Uterus (tissue), 4 donors: ENCODE measurements at places on chromosomes 5 and 9.
A peak's percentile ranks its signal among the peaks of the same experiment; 100 is the strongest.

GRCh38 chr5:124519396-124519795, 227.0 kb downstream of the ZNF608 start:
- DNase-seq, result peak; percentile 63

DNA sequence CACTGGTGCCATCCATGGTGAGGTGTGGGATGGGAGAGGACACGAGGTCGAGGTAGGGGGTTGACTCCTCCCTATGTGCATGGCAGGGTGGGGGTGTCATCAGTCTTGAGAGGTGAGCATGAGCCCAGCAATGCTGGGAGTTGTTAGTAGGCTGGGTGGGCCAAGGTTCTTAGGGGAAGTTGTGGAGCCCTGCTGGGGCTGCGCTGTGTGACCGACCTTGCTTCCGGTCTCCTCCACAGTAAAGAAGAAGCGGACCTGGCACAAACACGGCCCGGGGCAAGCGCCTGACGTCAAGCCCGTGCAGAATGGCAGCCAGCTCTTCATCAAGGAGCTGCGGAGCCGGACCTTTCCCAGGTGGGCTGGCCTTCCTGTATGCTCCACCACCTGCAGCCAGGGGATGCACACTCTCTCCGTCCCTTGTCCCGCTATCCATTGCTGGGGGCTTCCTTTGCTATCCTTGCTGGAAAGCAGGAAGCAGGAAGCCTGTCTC, 59.8 kb downstream of the PHF2 start:
- DNase-seq, result no peak

- DNase-seq, result no peak
Measured at GRCh38 chr5:21680196-21680595, 1172.9 kb downstream of the CDH12 start.

DNA sequence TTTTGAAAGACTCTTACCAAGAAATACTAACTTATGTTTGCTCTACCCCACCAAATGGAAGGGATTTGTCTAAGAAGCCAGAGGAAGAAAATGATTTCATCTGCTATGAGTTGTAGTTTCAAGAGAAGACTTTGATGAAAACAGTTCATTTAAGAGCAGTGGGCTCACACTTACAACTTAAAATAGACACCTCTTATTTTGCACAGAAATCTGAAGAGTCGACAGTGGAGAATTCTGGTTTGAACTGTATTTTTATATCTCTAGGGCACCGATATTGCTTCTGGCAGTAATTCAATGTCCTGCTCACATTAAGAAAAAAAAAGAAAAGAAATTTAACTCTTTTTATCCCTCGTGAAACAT, 1.9 kb upstream of the DAB2 start:
- no peak for DNase-seq

DNA sequence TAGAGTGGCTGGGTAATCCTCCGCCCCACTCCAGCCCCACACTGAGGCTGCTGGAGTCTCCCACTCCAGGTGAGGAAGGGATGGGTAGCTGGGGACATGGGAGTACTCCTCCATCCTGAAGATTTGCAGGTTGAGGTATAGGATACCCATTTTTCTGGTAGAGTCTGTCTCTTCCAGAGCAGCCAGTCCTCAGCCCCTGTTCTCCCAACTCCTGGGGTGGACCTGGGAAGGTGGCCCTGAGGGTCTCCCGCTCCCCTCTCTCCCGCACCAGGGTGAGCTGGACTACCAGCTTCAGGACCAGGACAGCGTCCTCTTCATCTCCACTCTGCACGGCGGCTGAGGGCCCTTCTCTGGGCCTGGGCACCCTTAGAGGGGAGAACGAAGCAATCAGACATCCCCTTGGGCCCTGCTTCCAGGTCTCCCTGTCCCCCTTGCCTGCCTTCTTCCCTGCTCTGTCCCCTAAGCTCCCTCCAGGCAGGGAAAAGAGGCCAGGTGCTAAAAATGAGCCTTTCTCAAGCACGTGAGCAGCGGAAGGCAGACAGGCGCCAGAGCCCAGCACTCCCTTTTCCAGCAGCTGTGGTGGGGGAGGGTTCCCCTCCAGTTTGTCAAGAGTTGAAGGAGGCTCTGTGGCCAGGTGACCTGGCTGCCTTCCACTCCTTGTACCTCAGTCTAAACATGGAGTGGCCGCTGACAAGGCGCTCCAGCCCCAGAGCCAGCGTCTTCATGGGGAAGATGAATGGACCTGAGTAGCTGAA, 18.4 kb downstream of the URM1 start:
- DNase-seq, result no peak

- DNase-seq, result no peak
Measured at GRCh38 chr9:93204470-93205043, 20.6 kb downstream of the WNK2 start.

DNA sequence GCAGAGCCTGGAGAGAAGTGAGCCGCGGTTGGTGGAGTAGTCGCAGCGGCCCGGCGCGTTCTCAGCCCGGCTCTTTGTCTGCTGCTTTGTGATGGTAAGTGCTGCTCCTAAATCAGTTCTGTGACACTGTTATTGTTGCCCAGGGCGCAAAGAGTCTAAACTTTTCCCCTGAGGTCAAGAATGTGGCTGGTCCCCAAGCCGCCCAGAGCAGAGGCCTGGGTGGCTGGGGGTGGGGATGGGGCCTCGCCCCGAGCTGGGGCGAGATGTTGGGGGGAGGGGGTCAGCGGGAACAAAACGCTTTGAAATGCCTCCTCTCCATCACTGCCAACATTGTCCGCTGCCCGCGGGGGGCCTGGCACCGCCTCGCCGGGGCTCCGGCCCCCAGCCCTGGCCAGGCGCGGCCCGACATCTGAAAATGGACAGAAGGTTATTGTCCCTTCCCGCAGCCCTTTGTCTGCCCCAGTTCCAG, 11.7 kb upstream of the CERCAM start:
- no peak for DNase-seq

GRCh38 chr9:20442461-20443319, 179.6 kb downstream of the MLLT3 start:
- DNase-seq, result no peak

DNA sequence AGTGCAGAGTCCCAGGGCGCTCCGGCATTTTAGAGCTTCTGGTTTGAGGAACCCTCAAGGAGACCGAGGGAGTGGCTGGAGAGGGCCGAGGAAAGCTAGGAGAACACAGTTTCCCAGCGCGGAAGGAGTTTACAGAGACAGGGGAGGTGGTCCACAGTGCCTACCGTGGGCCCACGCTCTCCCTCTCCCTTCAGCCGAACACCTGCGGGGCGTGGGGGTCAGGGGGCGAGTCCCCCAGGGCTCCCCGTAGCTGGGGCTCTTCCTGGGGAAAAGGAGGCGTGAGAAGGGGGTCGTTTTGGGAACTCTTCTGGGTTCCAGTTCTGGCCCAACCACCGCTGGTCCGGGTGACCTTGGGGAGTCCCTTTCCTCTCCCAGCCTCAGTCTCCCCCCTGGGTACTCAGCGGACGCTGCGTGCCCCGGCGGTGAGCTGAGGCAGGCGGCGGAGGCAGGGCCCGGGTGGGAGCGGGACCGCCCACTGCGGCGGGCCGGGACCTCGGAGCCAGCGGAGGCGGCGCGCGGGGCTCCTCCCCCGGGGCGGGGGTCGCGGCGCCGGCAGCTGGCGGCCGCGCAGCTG, 368 bp upstream of the FRMPD1 start:
- DNase-seq, result no peak

GRCh38 chr9:135502873-135503321, 2.4 kb downstream of the MRPS2 start:
- DNase-seq, result no peak

DNA sequence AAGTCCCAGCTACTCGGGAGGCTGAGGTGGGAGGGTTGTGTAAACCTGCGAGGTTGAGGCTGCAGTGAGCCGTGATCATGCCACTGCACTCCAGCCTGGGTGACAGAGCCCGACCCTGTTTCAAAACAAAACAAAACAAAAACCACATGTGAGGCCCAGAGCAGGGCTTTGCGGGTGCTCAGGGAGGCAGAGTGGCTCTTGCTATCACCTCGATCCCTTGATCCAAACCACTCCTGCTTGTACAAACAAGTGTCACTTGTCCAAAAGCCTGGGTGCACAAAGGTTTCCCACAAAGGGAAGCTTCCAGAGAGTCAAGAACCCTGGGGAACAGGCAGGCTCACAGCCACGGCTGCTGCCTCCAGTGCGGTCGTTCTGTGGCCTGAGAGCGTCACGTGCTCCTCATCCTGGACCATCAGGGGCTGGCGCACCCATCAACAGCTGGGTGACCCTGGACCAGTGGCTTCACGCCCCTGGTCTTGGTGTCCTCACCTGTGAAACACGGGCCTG, 162.7 kb downstream of the C9orf50 start:
- peak; percentile 47 for DNase-seq

- no peak for DNase-seq
Measured at GRCh38 chr5:83414601-83415000, 56.9 kb upstream of the VCAN start.

GRCh38 chr5:56475689-56476486, 242.8 kb upstream of the ANKRD55 start:
- no peak for DNase-seq

- no peak for DNase-seq
Measured at GRCh38 chr5:73005886-73006285, 50.0 kb downstream of the FCHO2 start.

GRCh38 chr5:126455728-126456127, 32.5 kb downstream of the GRAMD2B start:
- DNase-seq, result no peak

DNA sequence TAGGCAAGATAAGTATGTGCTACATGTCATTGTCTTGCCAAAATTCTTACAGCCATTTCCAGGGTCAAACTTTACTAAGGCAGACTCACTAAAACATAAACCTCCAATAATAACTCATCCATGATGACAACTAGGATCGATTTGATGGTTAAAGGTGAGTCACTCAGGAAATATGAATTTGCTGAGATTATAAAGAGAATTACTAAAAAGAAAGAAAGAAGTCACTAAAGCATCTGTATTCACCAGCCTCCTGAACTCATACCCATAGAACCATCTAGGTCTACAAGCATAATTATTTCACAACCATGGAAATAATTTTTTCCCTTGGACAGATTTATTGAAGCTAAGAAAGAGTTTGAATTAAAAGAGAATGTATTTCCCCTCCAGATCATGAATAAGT, 258.6 kb downstream of the TLE1 start:
- no peak for DNase-seq

GRCh38 chr5:175685701-175686350, 28.0 kb downstream of the HRH2 start:
- DNase-seq, result no peak

DNA sequence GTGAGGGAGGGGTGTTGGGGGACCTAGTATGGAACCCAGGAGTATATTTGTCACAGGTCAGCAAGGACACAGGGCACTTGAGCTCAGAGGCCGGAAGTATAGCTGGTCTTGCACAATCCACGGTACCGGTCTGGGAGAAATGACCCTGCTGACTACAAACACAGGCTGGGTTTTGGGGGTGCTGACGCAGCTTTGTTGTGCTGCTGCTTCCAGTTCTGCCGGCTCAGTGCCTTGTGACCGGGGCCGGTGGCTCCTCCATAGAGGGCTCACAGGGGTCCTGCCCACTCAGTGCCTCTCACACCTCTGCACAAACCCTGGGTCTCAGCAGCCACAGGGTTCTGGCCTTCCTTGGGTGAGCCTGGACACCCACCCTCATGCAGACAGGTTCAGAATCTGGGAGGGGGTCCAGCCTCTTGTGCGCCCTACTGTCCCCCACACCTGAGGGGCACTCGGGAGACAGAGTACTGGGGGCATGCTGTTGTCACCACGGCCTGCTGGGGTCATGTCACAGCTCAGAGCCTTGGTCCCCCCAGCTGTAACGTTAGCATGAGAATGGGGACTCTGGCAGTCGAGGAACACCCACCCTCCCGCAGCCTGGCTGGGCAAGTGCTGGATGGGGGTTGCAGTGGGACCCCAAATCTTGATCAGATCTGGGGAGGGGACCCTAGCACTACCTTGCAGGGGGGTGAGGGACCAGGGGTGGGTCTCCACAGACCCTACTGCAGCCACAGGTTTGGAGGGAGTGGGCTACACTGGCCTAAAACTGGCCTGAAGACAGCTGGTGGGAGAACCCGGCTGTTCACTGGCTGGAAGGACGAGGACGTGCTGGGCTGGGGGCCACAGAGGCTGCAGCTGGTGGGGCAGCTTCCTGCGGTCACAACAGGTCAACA, 17.7 kb downstream of the NINJ1 start:
- peak; percentile 81 for DNase-seq

GRCh38 chr9:93958121-93958818, 3.1 kb upstream of the BARX1 start:
- no peak for DNase-seq

DNA sequence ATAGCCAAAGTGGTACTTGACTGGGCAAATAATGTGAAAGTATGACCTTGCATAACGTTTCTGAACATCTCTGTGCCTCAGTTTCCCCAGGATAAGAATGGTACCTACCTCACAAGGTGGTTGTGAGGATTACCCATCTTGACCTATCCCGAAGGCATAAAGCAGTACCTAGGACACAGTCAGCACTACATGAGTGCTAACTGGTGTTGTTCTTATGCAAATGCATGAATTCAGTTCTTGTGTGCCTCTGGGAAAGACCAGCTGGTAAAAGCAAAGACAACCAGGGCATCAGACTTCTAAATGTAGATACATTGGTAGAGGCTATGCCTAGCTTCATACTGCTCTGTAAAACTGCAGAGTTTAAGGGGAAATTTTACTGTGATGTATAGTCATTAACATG, 21.8 kb upstream of the TMEM252 start:
- no peak for DNase-seq

DNA sequence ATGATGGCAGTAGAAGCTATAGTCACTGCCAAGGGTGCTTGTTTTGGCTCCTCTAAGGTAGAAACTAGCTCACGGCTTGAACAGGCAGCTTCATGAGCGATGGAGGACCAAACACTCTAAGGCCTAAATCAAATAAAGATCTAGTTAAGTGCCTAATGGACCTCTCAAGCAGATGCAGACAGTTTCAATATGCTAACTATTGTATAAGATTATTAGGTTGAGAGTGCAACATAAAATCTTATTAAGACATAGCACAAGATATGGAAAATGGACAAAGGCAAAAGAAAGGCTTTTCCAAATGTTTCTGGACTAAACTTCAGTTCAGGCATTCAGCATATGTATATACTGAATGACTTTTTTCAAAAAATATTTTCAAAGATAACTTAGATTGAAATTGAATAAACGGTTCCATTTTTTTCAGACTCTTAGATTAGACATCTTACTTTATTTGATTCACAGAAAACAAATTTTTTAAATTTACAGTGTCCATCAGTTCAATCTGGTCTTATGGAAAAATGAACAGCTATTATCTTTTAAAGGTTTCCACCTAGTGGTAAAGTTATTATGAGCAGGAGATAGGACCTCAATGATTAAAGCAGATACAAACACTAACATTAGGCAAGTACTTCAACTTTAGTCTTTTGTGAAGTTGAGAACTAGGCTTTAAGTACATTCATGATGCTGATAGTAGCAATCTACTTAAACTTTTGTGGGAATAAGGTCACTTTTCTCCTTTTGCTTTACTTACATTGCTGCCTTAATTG, 1167.7 kb downstream of the MAT2B start:
- DNase-seq, result no peak

DNA sequence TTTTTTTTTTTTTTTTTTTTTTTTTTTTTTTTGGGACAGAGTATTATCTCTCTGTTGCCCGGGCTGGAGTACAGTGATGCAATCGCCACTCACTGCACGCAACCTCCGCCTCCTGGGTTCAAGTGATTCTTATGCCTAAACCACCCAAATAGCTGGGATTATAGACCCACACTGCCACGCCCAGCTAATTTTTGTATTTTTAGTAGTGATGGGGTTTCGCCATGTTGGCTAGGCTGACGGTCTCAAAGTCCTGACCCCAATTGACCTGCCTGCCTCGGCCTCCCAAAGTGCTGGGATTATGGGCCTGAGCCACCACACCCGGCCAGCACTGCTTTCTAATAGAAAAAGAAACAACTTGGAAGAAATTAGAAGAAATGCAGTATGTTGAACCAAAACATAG, 39.2 kb downstream of the TTC1 start:
- DNase-seq, result peak; percentile 30
